ENCODE measurements at places on chromosomes 5 and 9. TPM values are rescaled to one million over a fixed set of nuclear protein-coding genes. Genes with fewer than 3 reads are reported as not detected.

GRCh38 chr5:146620669-146621051, 104.7 kb upstream of the GPR151 start:
- no peak for DNase-seq

DNA sequence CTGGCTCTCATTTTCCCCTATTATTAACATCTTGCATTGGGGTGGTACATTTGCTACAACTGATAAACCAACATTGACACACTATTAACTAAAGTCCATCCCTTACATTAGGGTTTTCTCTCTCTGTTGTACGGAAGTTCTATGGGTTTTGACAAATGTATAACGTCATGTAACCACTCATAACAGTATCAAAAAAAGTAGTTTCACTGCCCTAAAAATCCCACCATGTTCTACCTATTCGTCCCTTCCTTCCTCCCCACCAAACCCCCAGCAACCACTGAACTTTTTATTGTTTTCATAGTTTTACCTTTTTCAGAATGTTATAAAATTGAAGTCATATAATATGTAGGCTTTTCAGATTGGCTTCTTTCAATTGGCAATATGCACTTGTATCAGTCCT, 40.1 kb downstream of the MLLT3 start:
- DNase-seq, result no peak

DNA sequence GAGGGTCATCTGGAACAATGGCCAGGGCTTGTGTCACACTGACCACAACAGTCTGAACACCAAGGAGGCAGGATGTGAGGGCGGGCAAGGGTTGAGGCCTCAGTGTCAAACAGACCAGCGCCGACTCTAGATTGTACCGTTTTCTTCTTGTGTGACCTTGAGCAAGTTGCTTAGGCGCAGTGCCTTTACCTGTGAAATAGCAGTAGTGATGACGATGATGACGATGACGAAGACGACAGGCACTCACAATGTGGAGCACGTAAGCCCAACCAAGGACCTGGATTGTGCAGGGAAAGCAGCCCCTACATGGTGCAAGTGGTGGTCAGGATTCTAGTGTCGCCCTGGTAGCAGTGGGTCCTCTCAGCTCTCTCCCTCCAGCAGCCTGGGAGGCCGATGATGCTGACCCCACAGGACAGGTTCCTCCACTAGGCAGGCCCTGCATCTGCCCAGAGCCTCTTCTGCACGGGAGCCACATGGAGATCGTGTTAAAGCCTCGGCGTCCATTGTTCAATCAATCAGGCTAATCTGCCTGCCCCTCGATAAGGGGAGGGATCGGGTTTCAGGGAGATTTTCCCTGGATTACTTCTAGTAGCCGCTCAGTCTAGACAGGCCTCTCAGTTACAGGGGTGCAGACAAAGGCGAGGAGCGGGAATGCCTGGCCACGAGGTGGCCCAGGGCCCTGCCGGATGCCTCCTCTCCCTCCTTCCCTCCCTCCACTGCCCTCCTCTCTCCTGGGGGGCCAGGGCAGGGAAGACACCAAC, 91.7 kb downstream of the MACROH2A1 start:
- DNase-seq, result no peak

- no peak for DNase-seq
Observed at GRCh38 chr5:79236362-79236969, 535 bp downstream of the JMY start.

GRCh38 chr9:36744678-36745077, 172.0 kb downstream of the MELK start:
- no peak for DNase-seq

- DNase-seq, result no peak
Observed at GRCh38 chr5:12095808-12096281, 191.6 kb upstream of the CTNND2 start.

NUP155 gene
- total RNA-seq, result 22.2 TPM

LHX3 gene
- total RNA-seq, result not detected

BNC2 gene
- 19.0 TPM for total RNA-seq

ANKRD31 gene
- not detected for total RNA-seq

THOC3 gene
- 60.3 TPM for total RNA-seq
